ENCODE measurements at places on chromosomes 16 and 17. TPM values are rescaled to one million over a fixed set of nuclear protein-coding genes. Genes with fewer than 3 reads are reported as not detected.

The ZG16B gene
- 0.32 TPM for polyA plus RNA-seq

The ST6GALNAC1 gene
- polyA plus RNA-seq = 4.6 TPM

The CDH5 gene
- 29.0 TPM for polyA plus RNA-seq

- no peak for DNase-seq
These were observed 299.8 kb upstream of the SALL1 start for GRCh38 chr16:51450909-51451308.

- no peak for DNase-seq
These were observed 38.2 kb downstream of the PRPSAP2 start for GRCh38 chr17:18896146-18896545.

DNA sequence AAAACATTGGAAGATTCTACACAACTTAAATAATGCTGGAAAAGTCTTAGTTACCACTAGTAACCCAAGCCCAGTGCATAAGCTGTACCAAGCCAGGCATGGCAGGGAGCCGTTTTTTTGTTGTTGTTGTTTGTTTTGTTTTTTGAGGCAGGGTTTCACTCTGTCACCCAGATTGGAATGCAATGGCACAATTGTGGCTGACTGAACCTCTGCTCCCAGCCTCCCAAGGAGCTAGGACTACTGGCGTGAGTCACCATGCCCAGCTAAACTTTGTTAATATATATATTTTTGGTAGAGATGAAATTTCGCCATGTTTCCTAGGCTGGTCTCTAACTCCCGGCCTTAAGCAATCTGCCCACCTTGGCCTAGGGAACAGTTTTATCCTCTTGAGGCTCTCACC, 564 bp upstream of the TMIGD1 start:
- no peak for DNase-seq

DNA sequence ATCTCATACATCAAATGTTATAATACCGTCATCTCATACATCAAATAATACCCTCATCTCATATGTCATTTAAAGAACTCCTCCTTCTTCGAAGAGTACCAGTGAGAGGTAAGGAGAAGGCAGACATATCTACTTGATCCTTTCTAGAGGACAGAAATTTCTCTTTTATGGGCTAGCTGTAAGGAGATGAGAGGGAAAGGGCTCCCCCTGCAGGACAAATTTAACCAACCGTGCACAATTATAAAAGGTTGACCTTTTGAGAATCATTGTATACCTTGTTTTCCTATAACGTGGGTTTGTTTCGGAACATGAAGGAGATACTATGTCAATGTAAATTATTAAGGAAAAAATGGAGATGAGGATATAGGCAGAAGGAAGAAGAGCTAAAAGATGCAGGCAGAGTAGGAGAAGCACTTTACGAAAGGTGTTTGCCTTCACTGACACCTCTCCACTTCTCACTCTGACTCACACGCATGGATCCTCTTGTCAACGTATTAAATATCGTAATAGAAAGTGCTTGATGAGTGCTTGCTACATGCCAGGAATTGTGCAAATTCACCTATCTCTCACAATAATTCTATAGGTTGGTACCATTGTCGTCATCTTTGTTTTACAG, 465.9 kb upstream of the ERCC4 start:
- DNase-seq = no peak
